Suprapubic skin (tissue), 4 donors: ENCODE measurements at places on chromosomes 7 and 10. TPM values are rescaled to one million over a fixed set of nuclear protein-coding genes. Genes with fewer than 3 reads are reported as not detected.
A peak's percentile ranks its signal among the peaks of the same experiment; 100 is the strongest.

DNA sequence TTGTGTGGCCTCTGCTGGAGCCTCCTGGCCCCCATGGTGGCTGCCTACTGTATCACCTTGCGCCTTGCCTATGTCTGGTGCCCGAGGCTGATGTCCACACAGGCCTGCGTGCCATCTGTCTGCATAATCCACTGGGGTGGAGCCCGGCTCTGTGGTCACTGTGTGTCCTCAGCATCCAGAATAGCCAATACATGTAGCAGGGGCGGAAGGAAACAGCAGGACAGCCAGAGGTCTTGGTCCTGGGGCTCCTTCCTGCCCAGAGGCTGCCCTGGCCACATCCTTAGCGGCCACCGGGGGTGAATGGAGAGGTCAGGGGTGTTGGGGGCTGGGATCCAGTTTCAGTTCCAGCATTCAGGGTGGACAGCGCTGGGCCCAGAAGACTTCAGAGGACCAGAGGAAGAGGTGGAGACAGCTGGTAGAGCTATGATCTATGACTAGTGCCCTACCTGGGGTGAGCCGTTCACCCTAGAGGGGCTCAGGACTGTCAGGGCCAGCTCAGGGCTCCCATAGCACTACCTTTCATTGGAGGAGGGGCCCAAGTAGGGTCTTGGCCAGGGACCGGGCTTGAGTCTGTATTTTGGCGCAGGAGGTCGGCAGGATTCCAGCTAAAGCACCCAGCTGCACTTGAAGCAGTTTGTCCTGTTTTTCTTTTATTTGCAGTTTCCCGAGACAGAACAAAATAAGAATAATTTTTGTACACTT lies 15.9 kb downstream of the YKT6 start:
- no peak for DNase-seq

Gene UTF1
- not detected for total RNA-seq

GRCh38 chr10:72087392-72087968 lies 871 bp downstream of the SPOCK2 start:
- no peak for DNase-seq

DNA sequence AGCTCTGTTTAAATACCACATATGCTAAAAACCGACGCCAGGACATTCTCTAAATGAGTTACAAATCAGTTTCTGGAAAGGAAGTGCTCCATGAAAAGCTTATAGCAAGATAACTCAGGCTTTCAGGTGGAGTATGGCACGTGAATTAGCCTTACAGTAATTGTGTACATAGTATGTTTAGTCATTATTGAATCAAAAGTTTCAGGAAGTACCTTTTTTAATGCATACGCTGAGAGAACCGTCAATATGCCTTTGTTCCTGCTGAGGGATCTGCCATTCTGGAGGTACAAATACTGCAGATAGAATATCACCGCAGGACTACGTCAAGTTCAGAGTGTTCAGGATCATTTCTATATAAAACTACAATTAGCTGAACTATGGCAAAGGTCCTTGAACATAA lies 45.7 kb downstream of the ANKMY2 start:
- no peak for DNase-seq

DNA sequence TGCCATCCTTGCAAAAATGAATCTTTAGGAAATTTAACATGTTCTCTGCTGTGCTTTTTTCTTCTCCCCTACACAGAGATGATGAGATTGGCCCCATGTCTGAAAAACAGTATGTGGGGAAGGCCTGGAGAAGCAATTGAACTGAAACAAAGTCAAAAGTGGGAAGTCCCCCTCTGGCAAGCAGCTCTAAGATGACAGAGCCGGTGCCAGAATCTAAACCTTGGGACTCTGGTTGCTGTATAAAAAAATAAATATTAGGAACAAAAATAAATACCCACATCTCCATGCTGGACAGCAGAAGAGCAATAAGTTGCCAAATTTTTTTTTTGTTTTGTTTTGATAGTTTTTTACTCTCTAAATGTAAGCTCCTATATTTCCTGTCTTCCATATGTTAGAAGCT lies 51.8 kb upstream of the TRIL start:
- DNase-seq = no peak

DNA sequence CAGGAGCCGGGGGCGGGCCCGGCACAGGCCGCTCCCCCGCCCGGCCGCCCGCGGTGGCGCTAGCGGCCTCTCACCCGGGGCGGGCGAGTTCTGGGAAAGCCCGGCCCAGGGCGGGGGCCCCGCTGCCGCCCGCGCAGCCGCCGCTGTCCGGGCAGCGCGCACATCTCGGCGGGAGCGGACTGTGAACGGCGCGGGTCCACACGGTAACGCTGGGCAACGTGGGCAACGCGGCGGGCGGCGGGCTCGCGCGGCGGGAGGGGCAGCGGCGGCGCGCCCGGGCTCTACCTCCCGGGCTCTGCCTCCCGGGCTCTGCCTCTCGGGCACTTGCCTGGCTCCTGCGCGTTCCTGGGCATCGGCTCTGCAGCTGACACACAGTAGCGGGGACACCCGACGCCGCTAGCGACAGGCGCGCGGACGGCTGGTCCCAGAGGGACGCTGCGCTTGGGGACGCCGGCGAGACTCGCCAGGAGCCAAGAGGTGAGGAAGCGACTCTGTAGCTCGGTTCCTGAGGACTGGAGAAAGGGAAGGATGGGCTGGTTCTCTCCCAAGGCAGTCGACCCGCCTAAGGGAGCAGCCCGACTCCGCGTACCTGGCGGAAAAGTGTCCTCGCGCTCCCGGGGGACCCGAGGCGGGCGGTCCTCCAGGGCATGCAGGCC lies at the start of gene PLCE1:
Gene PLCE1, plus strand, starts transcription at position 150 of the 656 bp plus-strand sequence. CDS start 37,116 bp downstream, outside the sequence.
- no peak for DNase-seq

DNA sequence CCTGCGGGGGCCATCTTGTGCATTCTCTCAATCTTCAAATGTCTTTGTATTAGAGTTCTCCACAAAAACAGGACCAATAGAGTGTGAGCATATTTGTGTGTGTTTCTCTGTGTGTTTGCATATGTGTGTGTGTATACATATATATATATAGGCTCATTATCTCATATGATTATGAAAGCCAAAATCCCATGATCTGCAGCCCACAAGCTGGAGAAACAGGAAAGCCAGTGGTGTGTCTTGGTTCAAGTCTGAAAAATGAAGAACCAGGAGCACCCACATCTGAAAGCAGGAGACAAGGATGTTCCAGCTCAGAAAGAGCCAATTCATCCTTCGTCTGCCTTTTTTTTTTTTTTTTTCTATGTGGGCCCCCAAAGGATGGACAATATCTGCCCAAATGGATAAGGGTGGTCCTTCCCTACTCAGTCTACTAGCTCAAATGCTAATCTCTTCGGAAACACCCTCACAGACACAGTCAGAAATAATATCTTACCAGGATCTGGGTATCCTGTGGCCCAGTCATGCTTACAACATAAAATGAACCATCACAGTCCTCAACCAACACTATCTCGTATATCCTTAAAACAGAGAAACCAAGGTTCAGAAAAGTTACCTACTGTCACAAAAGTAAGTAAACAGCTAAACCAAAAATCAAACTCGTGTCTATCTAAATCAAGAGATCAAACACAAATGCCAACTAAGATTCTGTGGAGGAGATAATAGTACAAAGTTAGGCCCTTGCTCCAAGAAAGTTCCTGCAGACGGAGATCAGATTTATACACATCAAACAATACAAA lies 141.9 kb downstream of the JMJD1C start:
- DNase-seq = no peak

DNA sequence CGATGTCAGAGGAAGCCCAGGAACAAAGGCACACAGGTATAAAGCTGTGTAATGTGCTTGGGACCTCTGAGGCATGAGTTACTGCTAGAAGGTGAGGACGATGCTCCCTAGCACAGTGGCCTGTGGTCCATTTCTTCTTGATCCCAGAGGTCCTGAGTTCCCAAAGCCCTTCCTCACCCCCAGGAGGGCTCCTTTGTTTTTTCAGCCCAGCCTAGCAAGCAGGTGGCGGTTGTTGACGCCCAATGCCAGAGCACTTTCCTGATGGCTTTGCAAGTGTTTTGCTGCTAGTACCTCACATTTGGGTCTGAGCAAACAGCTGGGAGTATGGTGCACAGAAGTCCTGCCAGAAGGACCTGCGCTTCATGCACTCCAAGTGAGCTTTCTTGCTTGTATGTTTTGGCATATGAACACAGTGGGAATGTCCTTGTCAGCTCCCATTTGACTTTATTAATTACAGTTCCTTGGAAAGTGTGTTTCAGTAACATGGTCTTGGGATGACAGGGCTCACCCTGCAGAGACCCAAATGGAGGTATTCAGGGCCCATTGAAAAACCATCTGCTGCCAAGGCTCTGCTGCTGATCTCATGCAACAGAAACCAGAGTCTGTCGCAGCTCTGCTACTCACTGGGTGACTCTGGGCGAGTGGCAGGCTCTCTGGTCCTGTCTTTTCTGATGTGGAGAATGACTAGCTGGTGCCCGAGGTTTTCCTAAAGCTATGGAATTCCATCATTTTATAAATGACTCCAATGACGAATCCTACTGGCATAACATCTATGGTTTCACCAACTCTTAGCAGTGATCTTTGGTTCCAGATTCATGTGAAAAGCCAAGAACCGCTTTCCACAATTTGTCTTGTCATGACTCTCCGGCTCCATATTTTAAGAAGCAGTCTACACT lies 134.9 kb downstream of the ARID5B start:
- no peak for DNase-seq

GRCh38 chr7:36310897-36311296 lies 78.8 kb upstream of the ANLN start:
- DNase-seq = peak; percentile 73

Gene VSTM4
- total RNA-seq = 4.7 TPM

Gene CALHM1
- total RNA-seq = not detected

DNA sequence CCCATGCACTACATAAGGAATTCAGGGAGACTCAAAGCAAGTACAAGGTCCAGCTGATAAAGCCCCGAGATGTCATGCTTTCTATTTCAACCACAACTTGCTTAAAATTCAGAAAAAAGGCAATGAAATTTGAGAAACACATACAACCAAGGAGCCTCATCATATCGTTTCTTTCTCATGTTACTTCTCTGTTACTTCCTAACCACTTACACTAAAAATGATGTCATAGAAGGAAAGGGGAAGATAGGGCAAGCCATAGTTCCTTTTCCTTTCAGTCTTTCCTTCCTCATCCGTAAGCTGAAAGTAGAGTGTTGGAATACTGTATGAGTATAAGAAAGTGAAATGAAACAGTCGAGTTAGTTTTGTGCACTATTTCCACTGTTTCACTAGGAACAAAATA lies 27.9 kb upstream of the CDK14 start:
- no peak for DNase-seq

GRCh38 chr10:4051641-4052151 lies 266.7 kb upstream of the KLF6 start:
- DNase-seq = no peak

GRCh38 chr7:154672659-154673415 lies 330.1 kb downstream of the PAXIP1 start:
- DNase-seq = no peak

Gene RBM28
- total RNA-seq = 19.9 TPM

Gene BTBD16
- 4.7 TPM for total RNA-seq

DNA sequence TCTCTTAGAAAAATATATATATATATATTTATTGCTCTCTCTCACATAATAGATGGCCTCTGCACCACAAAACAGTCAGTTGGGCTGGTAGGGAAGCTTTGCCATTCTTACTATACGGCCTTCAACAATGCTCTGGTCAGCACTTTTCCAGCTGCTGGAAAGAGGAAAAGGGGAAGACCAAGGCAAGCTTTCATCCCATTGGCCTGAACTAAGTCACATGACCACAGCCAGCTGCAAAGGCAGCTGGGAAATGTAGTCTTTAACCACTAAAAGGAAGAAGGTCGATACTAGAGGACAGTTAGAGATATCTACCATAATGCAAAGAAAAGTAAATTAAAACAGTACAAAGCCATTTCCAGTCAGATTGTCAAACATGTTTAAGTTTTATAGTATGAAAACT lies 58.4 kb upstream of the MACROH2A2 start:
- DNase-seq = no peak

DNA sequence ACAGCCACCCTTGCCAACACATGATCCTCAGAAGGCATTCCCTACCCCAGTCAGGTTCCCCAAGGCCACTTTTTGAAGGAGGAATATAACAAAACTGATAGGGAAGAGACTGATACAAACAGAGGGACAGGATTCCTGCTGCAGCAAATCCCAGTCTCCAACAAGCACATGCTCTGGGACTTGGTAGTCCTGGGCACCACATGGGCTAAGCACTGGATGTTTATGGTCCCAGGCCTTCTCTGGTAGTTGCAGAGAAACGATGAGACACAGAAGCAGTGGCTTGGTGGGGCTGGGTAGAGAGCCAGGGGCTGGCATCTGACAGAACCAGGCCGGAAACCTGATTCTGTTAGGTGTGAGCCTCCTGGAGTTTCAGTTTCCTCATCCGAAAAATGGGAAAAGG lies 3.2 kb downstream of the VSTM4 start:
- no peak for DNase-seq

Gene ZNF365
- total RNA-seq = 0.42 TPM

DNA sequence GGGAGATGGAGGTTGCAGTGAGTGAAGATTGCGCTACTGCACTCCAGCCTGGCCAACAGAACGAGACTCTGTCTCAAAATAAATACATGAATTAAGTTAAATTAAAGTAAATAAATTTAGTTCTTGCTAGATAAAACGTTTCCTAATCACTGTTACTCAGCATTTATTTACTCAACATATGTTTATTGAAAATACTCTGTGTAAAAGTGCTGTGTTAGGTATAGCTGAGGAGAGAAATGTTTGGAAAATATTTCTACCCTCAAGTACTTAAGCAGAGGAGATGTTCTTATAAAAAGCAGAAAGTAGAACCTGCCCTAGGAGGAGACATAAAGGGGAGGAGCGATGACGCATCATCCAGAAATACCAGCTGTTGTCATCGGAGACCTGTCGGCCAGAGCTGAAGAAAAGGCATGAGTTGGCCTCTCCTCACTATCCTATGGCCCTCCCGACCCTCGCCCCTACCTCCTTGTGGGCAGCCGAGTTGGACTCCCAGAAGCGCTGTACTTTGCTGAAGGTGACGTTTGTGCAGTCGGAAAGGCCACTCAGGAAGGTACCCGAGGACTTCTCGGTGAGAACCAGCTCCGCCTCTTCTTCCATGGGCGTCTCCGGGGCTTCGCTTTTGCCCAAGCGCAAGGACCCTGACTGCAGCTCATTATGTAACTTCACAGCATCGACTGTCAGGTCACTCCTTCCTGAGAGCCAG lies 1.1 kb downstream of the RRP12 start:
- DNase-seq = no peak

DNA sequence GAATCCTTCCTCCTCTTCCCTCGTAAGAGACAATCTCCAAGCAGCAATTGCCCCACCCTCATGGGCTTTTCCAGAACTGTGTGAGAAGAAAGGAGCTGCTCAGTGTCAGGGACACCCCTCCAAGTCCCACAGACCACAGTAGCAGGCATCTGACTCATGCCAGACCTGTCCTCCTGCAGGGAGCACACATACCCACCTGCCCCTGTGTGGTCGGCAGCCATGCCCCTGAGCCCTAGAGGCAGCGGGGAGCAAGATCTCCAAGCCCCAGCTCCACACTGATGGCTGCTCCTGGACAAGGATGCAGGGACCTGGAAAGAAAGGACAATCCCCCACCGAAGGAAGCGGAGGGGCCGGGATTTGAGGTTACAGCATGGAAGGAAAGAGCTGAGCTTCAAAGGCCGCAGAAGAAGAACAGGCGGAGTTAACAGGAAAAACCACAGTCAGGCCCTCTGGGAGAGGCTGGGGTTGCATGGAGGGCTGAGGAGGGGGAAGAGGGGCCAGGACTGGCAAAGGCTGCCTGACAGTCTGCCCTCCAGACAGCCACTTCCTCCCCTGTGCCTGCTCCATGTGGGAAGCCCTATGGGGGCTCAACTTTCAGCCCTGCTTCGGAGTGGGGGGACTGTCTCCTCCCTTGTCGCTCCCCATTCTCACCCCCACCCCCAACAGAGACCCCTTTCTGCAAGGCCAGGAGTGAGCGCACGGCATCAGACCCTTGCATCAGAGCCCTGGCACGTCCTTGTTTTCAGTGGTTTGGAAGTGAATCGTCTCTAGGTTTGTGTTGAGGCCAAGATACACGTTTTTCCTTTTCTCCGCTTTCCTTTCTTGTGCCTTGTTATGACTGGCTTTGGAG lies 46.8 kb downstream of the ASB13 start:
- no peak for DNase-seq
